Naive thymus-derived CD8-positive, alpha-beta T cell (primary cell): ENCODE measurements at places on chromosomes 4 and X. TPM values are rescaled to one million over a fixed set of nuclear protein-coding genes. Genes with fewer than 3 reads are reported as not detected.

Gene ANXA3
- total RNA-seq = not detected

Gene GAB1
- total RNA-seq = 1.1 TPM

Gene SPANXB1
- total RNA-seq = not detected

Gene NHS
- total RNA-seq = not detected

Gene FOXR2
- total RNA-seq = not detected

Gene GAGE12J
- total RNA-seq = not detected

Gene CFAP47
- total RNA-seq = not detected

DNA sequence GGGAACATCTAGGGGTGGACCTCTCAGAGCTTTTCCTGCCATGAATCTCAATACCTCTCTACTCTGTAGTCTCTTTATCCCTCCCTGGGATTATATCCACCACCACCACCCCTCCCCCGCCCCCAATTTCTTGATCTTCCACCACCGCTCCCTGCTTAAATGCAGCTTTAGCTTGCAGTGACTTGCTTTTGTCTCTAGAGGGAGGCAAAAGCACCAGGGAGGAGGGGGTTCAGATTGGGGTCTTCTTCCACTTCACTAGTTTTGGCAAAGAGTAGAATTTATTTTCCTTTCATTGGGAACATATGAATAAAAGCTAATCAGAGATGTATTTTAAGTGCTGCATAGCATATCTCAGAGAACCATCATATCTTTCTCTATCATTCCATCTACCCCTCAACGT, 5.5 kb downstream of the ARHGAP36 start:
- DNase-seq = no peak
- H3K4me3 ChIP-seq = no peak overlapping the region
- H3K27me3 ChIP-seq = peaks cover 39% of the 10 kb centered on the region
- H3K4me1 ChIP-seq = no peaks in the 10 kb centered on the region
- H3K36me3 ChIP-seq = no peaks in the 10 kb centered on the region

- H3K4me1 ChIP-seq = no peaks in the 10 kb centered on the region
- H3K36me3 ChIP-seq = no peaks in the 10 kb centered on the region
- no peak for DNase-seq
These were observed 957.8 kb downstream of the C4orf33 start for GRCh38 chr4:130053723-130054122.

DNA sequence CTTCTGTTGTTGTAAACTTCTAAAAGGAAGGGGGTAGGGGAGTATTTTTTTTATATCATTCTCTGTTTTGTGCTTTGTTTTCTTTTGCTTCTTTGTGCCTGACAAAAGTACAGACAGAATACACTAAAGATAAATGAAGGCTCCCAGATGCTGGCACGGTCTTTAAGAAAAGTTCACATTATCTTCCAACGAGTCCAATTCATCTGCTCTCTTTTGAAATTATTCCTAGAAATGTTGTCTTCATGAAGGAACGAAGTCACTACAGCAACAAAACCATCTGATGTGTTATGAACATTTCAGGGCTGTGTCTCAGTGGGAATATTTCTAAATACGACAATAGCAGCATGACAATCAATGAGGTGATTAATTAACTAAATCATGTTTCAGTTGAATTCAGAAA, 813.8 kb upstream of the HTR2C start:
- H3K4me1 ChIP-seq = no peaks in the 10 kb centered on the region
- no peak overlapping the region for H3K4me3 ChIP-seq
- H3K27me3 ChIP-seq = no peaks in the 10 kb centered on the region
- no peak overlapping the region for H3K27ac ChIP-seq
- no peaks in the 10 kb centered on the region for H3K36me3 ChIP-seq

GRCh38 chr4:184136525-184136924, 81.1 kb downstream of the ENPP6 start:
- H3K27ac ChIP-seq = no peak overlapping the region
- H3K27me3 ChIP-seq = peaks cover 13% of the 10 kb centered on the region
- peaks cover 9% of the 10 kb centered on the region for H3K36me3 ChIP-seq
- no peaks in the 10 kb centered on the region for H3K4me1 ChIP-seq
- DNase-seq = no peak
- no peak overlapping the region for H3K4me3 ChIP-seq

DNA sequence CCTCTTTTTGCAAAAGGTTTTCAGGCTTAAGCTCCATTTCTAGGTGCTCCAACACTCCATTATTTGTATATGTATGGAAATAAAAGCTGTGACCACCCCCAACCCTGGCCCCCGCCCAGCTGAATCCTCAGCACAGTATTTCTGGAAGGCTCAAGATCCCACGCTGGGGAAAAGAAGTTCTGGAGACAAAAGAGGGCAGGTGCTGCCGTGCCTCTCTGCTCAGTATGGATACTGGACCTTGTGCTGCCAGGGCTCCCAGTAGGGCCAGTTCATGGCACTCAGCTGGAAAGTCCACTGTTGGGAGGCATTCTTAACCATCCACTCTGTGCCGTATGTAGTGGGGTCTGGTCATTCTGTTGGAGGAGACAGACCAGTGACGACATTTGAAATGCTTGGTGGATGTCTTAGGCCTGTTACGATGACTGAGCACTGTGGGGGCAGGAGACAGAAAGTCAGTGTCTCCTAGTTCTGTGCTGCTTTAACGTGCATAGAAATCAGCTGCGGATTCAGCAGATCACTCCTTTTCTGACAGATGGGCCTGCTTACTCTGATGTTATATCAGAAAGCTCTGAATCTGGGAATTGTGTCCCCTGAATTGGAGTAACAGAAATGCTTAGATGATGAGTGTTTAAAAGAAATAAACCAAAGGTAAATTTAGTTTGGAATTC, 48.4 kb upstream of the MSANTD1 start:
- H3K27me3 ChIP-seq = no peaks in the 10 kb centered on the region
- no peak overlapping the region for H3K4me3 ChIP-seq
- H3K4me1 ChIP-seq = peaks cover 24% of the 10 kb centered on the region
- H3K27ac ChIP-seq = no peak overlapping the region

GRCh38 chrX:40530509-40530908, 50.3 kb upstream of the ATP6AP2 start:
- no peaks in the 10 kb centered on the region for H3K4me1 ChIP-seq
- no peaks in the 10 kb centered on the region for H3K27me3 ChIP-seq
- no peaks in the 10 kb centered on the region for H3K36me3 ChIP-seq
- no peak overlapping the region for H3K27ac ChIP-seq

GRCh38 chrX:50393902-50394301, 76.7 kb downstream of the DGKK start:
- no peaks in the 10 kb centered on the region for H3K36me3 ChIP-seq
- no peaks in the 10 kb centered on the region for H3K4me1 ChIP-seq
- DNase-seq = no peak
- peaks cover 1% of the 10 kb centered on the region for H3K27me3 ChIP-seq

GRCh38 chr4:55409468-55410171, 13.9 kb downstream of the TMEM165 start:
- H3K4me1 ChIP-seq = peaks cover 40% of the 10 kb centered on the region
- H3K36me3 ChIP-seq = peaks cover 39% of the 10 kb centered on the region
- H3K27ac ChIP-seq = no peak overlapping the region
- no peak for DNase-seq

DNA sequence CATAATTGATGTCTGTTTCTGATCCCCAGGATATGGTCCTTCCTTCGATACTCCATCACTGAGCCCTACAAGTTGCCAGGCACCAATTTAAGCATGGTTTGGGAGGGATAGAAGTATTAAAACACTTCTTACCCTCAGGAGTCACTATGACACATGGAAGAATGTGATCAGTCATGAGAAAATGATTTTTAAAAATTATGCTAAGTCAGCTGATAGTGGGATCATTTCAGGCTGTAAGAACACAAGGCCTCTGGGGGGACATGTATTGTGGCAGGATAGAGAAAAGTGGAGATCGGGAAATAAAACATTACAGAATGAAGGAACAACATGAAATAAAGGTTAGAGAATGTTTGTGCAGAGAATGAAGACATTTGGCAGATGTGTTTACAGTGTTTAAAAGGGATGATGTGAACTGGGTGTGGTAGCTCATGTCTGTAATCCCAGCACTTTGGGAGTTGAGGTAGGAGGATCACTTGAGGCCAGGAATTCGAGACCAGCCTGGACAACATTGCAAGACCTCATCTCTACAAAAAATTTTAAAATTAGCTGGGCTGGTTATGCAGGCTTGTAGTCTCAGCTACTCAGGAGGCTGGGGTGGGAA, 64.0 kb downstream of the ELOVL6 start:
- DNase-seq = no peak
- H3K4me1 ChIP-seq = no peaks in the 10 kb centered on the region
- no peaks in the 10 kb centered on the region for H3K36me3 ChIP-seq
- H3K4me3 ChIP-seq = no peak overlapping the region
- no peaks in the 10 kb centered on the region for H3K27me3 ChIP-seq

DNA sequence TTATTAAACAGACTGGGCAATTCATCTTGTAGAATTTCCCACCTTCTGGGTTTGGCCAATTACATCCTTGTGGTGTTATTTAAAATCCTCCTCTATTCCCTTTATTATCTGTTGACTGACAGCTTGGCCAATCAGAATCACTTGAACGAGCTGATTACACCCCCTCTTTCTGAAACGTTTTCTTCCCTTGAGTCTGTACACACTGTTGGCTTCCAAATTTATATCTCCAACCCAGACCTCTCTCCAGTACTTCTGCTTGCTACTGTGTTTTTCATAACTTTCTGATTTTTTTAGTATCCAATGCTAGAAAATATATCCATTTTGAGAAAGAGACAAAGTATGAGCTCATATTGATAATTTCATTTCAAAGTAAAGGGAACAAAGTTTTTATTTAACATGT, 14.8 kb downstream of the CD38 start:
- H3K4me3 ChIP-seq = no peak overlapping the region
- no peak overlapping the region for H3K27ac ChIP-seq
- peaks cover 31% of the 10 kb centered on the region for H3K4me1 ChIP-seq
- no peak for DNase-seq
- no peaks in the 10 kb centered on the region for H3K27me3 ChIP-seq
- no peaks in the 10 kb centered on the region for H3K36me3 ChIP-seq

DNA sequence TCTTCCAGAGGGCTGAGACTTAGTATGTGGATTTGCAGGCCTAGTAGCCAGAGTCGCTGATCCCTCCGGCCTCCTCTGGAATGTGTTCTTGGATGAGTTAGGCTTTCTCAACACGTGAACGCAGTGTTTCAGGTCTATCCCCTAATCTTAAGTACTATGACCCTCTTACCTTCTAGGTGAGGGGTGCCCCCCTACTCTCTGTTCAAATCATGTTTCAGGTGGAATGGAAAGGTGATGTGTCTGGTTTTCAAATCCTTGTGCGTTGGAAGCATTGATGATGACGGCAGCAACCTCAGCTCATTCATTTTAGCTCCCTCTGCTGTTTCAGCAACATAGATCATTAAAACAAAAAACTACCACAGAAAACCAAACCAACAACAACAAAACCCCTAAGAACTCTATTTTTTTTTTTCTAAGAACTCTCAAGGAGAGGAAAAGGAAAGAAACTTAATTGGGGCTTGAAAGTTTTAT, 56.4 kb downstream of the RWDD4 start:
- peaks cover 2% of the 10 kb centered on the region for H3K4me1 ChIP-seq
- no peak for DNase-seq
- peaks cover 3% of the 10 kb centered on the region for H3K27me3 ChIP-seq
- no peaks in the 10 kb centered on the region for H3K36me3 ChIP-seq

GRCh38 chr4:6991771-6992557, 51.2 kb upstream of the TADA2B start:
- H3K4me1 ChIP-seq = peaks cover 60% of the 10 kb centered on the region
- no peak for DNase-seq
- no peaks in the 10 kb centered on the region for H3K36me3 ChIP-seq
- peak overlapping the region; percentile 77 for H3K27ac ChIP-seq
- no peaks in the 10 kb centered on the region for H3K27me3 ChIP-seq

DNA sequence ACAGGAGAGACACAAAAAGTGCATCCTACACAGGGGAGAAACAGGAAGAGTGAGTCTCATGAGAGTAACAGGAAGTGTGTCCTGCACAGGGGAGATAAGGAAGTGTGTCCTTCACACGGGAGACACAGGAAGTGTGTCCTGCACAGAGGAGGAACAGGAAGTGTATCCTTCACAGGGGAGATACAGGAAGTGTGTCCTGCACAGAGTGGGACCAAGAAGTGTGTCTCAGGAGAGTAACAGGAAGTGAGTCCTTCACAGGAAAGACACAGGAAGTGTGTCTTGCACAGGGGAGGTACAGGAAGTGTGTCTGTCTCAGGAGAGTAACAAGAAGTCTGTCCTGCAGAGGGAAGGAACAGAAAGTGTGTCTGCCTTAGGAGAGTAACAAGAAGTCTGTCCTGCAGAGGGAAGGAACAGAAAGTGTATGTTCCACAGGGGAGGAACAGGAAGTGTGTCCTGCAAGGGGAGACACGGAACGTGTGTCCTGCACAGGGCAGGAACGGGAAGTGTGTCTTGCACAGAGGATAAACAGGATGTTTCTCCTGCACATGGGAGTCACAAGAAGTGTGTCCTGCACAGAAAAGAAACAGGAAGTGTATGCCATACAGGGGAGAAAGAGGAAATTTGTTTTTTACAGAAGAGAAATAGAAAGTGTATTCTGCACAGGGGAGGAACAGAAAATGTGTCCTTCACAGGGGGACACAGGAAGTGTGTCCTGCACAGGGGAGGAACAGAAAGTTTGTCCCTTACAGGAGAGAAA, 102.0 kb downstream of the ARSF start:
- H3K4me1 ChIP-seq = peaks cover 18% of the 10 kb centered on the region
- peak; percentile 5 for DNase-seq
- H3K4me3 ChIP-seq = peak overlapping the region; percentile 71
- peak overlapping the region; percentile 91 for H3K27ac ChIP-seq

DNA sequence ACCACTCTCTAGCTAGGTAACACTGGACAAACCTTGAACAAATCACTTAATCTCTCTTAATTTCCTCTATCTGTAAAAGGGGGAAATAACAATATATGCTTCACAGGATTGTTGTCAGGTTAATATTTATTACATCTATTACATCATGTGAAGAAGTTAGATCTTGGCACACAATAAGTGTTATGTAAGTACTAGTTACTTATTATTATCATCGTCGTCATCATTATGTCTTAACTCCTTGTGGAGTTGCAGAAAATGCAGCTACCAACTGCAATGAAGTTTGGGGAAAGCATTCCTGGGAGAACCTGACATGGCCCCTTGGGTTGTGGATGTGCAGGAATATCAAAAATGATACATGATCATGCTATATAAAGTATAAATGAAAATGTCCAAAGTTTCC, 4.8 kb upstream of the JCHAIN start:
- no peaks in the 10 kb centered on the region for H3K4me1 ChIP-seq
- peaks cover 2% of the 10 kb centered on the region for H3K27me3 ChIP-seq

GRCh38 chr4:88659055-88659889, 38.4 kb downstream of the NAP1L5 start:
- H3K36me3 ChIP-seq = peaks cover 82% of the 10 kb centered on the region
- peaks cover 3% of the 10 kb centered on the region for H3K4me1 ChIP-seq
- H3K4me3 ChIP-seq = no peak overlapping the region
- H3K27me3 ChIP-seq = no peaks in the 10 kb centered on the region
- peak overlapping the region; percentile 23 for H3K27ac ChIP-seq
- DNase-seq = no peak

DNA sequence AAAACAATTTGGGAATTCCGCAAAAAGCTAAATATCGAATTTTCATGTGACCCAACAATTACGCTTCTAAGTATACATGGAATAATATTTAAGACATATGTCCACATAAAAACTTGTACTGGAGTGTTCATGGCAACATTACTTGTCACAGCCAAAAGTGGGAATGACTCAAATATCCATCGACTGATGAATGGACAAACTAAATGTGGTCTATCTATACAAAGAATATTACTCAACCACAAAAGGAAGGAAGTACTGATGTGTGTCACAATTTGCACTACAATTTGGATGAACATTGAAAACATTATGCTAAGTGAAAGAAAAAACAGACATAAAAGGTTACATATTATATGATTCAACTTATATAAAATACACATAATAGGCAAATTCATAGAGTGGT, 71.9 kb downstream of the AFF2 start:
- no peaks in the 10 kb centered on the region for H3K27me3 ChIP-seq
- no peaks in the 10 kb centered on the region for H3K4me1 ChIP-seq
- DNase-seq = no peak
- H3K4me3 ChIP-seq = no peak overlapping the region

- no peak overlapping the region for H3K27ac ChIP-seq
- H3K36me3 ChIP-seq = no peaks in the 10 kb centered on the region
- DNase-seq = no peak
These were observed 73.9 kb downstream of the ARHGAP6 start for GRCh38 chrX:11591723-11592346.
